ENCODE measurements at places on chromosomes 7 and 10. TPM values are rescaled to one million over a fixed set of nuclear protein-coding genes. Genes with fewer than 3 reads are reported as not detected.

- no peaks in the 10 kb centered on the region for H3K4me1 ChIP-seq
- no peaks in the 10 kb centered on the region for H3K36me3 ChIP-seq
- no peak overlapping the region for H3K4me3 ChIP-seq
- H3K27me3 ChIP-seq: no peaks in the 10 kb centered on the region
- DNase-seq: no peak
These were observed 69.6 kb downstream of the FOXP2 start for GRCh38 chr7:114484226-114484625.

GRCh38 chr10:63582690-63583089 lies 61.5 kb downstream of the REEP3 start:
- no peak for DNase-seq
- H3K27ac ChIP-seq: no peak overlapping the region
- H3K36me3 ChIP-seq: no peaks in the 10 kb centered on the region
- H3K4me3 ChIP-seq: no peak overlapping the region
- peaks cover 5% of the 10 kb centered on the region for H3K4me1 ChIP-seq

DNA sequence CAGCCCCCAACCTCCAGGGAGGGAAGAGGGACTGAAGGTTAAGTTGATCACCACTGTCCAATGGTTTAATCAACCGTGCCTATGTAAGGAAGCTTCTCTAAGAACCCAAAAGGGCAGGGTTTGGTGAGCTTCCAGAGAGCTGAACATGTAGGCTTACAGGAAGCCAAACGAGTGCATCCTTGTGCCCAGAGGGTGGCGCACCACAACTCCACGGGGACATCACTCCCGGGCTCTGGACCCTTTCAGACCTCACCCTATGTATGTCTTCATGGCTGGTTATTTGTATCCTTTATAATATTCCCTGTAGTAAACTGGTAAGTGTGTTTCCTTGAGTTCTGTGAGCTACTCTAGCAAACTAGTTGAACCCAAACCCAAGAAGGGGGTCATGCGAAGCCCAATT lies 11.5 kb upstream of the NFKB2 start:
- no peaks in the 10 kb centered on the region for H3K4me1 ChIP-seq
- H3K27me3 ChIP-seq: no peaks in the 10 kb centered on the region
- H3K4me3 ChIP-seq: no peak overlapping the region
- H3K27ac ChIP-seq: no peak overlapping the region

ADAMTS14 gene
- not detected for total RNA-seq
